ENCODE measurements at places on chromosomes 12 and 14. TPM values are rescaled to one million over a fixed set of nuclear protein-coding genes. Genes with fewer than 3 reads are reported as not detected.

RABGGTA gene
- total RNA-seq: 17.0 TPM

PTPRO gene
- total RNA-seq: 5.2 TPM

POLE2 gene
- 0.96 TPM for total RNA-seq

PDE3A gene
- total RNA-seq: 8.0 TPM

NEUROD4 gene
- total RNA-seq: not detected

MYBPC1 gene
- not detected for total RNA-seq

TCHP gene
- total RNA-seq: 8.6 TPM

CLEC6A gene
- total RNA-seq: not detected

DNA sequence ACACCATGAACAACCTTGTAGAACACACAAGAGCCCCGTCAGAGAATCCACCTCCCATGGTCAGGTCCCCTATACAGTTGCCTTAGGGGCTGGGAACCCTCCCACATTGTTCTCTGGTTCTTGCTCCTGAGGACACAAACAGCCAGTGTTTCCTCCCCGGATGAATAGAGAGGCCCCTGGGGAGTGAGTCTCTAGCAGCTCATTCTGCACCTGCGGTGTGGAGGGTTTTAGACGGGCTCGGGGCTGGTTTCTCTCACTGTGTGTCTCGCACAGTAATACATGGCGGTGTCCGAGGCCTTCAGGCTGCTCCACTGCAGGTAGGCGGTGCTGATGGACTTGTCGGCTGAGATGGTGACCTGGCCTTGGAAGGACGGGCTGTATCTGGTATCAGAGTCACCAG lies 1052.1 kb downstream of the TMEM121 start:
- DNase-seq: no peak

DNA sequence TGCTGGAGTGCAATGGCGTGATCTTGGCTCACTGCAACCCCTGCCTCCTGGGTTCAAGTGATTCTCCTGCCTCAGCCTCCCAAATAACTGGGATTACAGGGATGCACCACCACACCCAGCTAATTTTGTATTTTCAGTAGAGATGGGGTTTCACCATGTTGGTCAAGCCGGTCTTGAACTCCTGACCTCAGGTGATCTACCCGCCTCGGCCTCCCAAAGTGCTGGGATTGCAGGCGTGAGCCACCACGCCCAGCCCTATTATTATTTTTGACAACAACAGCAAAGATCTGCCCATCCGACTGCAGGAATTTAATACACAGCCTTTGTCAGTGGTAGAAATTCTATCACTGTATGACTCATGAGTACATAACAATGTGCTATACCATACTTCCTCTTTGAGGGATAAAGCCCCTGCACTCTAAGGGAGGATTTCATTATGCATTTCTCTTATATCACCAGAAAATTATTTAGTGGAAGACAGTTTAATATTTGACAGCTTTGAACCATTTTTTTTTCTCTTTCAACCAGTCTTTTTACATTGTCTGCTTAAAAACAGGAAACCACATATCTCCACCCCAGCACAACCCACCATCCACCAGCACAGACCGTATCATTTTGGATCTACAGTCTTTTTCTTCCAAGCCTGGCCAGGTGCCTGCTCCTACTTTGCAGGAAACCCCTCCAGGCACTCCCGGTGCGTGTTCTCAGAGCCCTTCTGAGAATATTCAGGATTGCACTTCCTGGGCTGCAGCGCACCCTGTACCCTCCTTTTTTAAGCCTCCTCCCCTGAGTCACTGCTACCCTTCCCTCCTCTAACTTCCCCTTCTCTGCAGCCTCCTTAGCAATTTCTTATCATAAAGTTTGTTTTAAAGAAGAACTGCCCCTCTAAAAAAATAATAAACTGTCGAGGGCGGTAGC lies 594 bp downstream of the ARHGDIB start:
- DNase-seq: no peak

DNA sequence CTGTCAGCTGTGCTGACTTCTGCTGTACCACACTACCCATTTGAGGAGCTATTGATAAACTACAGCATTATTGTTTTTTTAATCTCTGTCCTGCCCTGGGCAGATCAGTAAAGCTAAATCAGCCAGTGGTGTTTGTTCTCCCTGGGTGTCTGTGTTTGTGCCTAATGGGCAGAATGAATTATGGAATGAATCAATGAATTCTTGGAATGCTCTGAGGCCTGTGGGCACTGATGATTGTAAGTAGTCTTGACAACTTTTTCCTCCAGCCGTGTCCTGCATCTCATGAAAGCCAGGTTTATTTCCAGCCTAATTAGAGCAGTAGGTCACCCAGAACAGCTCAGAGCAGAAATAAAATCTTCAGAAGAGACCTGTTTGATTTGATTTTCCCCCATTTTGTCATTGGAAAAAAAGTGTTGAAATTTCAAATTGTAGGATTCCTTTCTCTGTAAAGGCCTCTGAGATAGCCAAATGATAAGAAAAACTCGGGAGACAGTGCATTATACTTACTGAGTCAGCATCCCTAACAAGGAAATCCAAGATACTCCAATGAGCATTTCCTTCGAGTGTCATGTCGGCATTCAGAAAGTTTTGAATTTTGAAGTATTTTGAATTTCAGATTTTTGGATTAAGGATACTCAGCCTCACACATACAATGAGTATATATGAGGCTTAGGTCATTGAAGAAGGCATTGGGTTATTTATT lies 19.4 kb upstream of the EVL start:
- no peak for DNase-seq

DNA sequence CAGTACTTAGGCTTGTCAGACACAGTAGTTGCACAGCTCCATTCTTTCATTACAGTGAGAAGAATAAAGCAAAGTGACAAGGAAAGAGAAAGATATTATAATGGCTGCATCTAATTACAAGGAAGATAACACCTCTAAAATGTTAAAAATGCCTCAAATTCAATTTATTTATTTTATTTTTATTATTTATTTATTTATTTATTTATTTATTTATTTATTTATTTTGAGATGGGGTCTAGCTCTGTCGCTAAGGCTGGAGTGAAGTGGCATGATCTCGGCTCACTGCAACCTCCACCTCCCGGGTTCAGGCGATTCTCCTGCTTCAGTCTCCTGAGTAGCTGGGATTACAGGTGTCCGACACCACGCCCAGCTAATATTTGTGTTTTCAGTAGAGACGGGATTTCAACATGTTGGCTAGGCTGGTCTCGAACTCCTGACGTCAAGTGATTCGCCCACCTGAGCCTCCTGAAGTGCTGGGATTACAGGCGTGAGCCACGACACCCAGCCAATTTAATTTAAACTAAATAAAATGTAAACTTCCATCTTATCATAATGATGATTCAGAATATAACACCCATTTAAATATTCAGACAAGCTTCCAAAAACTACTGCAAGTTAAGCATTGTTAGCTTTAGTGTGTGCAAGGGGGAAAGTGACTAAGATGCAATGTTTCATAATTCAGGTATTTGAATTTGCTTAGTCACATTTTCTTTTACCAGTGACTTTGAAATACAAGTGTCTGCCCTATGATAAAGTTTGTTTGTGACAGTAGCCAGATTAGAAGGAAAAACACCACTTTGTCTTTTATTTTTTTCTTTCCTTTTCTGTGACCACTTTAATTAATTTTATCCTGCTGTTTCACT lies 2.4 kb upstream of the CFAP54 start:
- DNase-seq: no peak

DNA sequence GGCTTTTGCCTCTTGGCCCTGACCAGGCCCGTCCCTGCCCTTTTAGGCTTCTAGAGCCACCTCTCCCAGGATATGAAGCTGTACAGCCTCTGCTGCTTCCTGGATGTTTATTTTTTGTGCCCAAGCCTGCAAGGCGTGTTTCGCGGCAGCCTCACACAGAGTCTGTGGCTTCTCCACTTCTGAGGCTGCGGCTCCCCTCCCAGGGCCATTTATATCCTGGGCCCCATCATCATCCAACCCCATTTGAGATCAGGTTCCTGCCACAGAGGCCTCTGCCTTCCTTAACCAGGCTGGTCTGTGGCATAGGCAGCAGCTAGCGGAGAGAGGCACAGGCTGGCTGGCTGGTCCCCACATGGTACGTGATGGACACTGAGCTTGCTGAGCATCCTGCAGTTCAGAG lies 114.1 kb upstream of the PWP1 start:
- DNase-seq: no peak

GRCh38 chr14:39005044-39005880 lies 97.8 kb downstream of the SEC23A start:
- no peak for DNase-seq

GRCh38 chr14:102915292-102916110 lies 7.0 kb upstream of the AMN start:
- no peak for DNase-seq

DNA sequence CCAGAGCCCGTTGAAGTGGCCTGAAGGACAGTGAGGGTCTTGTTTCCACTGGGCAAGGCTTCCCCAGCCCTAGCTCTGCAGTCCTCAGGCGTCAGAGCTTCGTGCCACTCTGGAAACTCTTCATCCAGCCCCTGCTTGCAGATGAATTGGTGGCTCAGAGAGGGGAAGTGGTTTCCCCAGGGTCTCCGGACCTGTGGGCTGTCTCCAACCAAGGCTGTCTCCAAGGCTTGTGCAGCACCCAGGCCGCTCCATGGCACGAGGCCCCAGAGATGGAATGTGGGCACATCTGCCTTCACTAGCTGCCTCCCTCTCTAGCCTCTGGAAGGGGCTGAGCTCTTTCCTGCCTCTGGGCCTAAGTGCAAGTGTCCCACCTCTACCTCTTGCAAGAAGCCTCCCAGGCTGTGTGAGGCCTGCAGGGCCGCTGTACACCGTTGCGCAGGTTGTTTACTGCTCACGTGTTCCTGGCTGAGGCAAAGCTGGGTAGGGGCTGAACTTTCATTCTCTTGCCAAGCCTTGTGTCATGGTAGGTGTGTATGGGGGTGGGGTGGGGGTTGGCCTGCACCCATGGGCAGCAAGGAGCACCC lies 11.1 kb downstream of the RIN3 start:
- peak; percentile 78 for DNase-seq

GRCh38 chr12:45315462-45315861 lies 99.6 kb downstream of the ANO6 start:
- no peak for DNase-seq

GRCh38 chr14:99716091-99716849 lies 32.2 kb downstream of the CYP46A1 start:
- DNase-seq: peak; percentile 68

DNA sequence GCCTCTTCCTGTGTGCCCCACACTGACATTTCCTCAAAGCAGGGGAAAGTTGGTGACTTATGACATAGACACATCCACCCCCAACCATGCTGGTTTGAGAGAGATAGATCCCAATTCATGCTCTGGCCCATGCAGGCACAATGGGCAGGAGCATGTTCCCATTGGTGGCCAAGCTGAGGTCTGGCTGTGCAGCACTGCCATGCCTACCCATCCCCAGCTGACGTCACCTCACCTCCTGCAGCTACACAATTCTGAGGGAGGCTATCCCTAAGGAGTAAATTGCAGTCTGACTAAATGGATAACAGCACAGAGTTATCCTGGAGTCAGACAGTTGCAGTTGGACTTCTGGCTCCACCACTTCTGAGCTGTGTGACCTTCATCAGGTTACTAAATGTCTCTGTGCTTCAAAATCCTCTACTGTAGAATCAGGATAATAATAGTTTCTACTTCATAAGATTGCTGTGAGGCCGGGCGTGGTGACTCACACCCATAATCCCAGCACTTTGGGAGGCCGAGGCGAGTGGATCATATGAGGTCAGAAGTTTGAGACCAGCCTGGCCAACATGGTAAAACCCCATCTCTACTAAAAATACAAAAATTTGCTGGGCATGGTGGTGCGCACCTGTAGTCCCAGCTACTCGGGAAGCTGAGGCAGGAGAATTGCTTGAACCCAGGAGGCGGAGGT lies 323.9 kb downstream of the BCL11B start:
- DNase-seq: no peak

- no peak for DNase-seq
Measured at GRCh38 chr14:90797451-90797850, 18.8 kb downstream of the TTC7B start.

DNA sequence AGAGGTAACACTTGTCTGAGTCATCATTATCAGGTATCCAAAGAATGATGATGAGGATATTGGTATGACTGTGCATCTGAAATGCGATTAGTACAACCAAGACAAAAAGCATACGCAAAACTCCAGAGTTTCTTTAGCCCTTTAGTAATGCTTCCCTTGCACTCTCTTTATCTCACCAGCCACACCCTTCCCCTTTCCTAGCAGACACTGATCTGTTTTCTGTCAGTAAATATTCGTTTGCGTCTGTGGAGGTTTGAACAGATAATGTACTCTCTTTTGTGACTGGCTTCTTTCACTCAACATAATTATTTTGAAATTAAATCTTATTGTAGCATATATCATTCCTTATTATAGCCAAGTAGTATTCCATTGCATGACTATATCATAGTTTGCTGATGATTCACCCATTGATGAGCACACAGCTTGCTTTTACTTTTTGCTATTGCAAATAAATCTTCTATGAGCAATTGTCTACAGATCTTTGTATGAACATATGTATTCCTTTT lies 775.7 kb downstream of the SLC6A15 start:
- no peak for DNase-seq

DNA sequence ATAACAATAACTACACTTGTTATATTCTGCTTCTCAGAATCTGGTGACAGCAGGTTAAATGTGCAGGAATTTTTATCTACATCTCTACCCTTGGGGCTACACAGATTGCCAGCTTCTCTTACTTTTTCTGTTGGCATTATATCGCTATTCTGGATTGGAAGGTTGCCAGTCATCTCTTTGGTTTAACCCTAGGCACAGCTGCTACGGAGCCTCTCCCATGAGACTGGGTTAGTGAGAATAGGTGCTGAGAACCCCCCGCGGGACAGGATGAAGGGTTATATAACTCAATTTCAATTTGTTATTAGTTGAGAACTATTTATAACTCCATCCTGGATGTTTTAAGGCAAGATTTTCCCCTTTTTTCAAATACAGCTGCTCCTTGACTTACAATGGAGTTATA lies 73.1 kb downstream of the ACADS start:
- no peak for DNase-seq
